Cerebellum (tissue), 4 donors: ENCODE measurements at places on chromosomes 4 and X. TPM values are rescaled to one million over a fixed set of nuclear protein-coding genes. Genes with fewer than 3 reads are reported as not detected.

Gene PASD1
- not detected for total RNA-seq

Gene ABCE1
- total RNA-seq, result 92.1 TPM

Gene AR
- total RNA-seq, result 2.1 TPM

Gene CXorf65
- total RNA-seq, result not detected

Gene KCND1
- total RNA-seq, result 0.82 TPM

Gene THAP9
- 18.8 TPM for total RNA-seq

Gene ODAPH
- not detected for total RNA-seq

Gene PABPC1L2A
- 0.91 TPM for total RNA-seq

Gene GPC3
- 13.8 TPM for total RNA-seq

Gene ADH1C
- 1.1 TPM for total RNA-seq

Gene UCP1
- not detected for total RNA-seq

Gene PPP4R3C
- not detected for total RNA-seq

Gene TNIP3
- 0.73 TPM for total RNA-seq

Gene SPANXB1
- total RNA-seq, result not detected

Gene STAP1
- total RNA-seq, result not detected

Gene VCX3B
- not detected for total RNA-seq

Gene PLK4
- total RNA-seq, result 20.9 TPM

Gene NHS
- total RNA-seq, result 7.3 TPM

Gene PRPS2
- total RNA-seq, result 10.1 TPM

Gene HSD17B13
- 0.36 TPM for total RNA-seq

Gene SSX4B
- not detected for total RNA-seq

Gene FGA
- 0.45 TPM for total RNA-seq

Gene TASL
- total RNA-seq, result 0.73 TPM

Gene HHIP
- total RNA-seq, result 10.6 TPM

Gene TIGD2
- total RNA-seq, result 10.6 TPM

Gene SPANXA1
- total RNA-seq, result not detected
